ENCODE measurements at places on chromosomes 4 and X.

- DNase-seq, result no peak
Observed at GRCh38 chrX:123155327-123155726, 28.8 kb upstream of the GRIA3 start.

GRCh38 chrX:46333550-46333949, 211.7 kb downstream of the ZNF674 start:
- DNase-seq, result no peak

DNA sequence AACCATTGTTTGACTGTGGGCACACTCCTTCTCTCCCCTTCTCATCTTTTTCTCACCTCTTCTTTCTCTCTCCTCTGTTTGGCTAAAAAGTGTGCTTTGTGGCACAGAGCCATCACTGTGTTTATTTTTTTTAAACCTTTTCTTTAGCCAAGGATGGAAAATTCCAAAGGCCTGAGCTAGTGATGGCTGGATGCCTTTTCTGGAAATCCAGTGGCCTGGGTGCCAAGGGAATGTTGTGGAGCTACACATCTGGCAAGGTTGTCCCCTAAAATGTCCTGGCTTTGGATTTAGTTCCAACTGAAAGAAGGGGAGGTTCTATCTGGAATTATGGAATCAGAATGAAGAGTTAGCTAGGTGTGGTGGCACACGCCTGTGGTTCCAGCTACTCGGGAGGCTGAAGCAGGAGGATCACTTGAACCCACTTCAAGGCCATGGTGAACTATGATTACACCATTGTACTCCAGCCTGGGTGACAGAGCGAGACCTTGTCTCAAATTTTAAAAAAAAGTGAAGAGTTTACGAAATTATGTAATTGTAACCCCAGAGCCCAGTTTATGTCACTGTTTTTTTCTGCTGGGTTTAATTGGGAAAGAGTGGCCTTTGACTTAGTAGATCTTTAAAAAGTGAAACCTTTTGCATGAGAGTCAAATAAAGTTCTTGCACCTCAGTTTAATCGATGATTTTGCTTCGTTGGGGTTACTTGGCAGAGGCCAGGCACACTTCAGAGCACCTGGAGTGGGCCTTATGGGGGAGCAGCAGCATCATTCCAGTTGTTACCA, 17.7 kb downstream of the DOCK11 start:
- DNase-seq, result no peak

- no peak for DNase-seq
Observed at GRCh38 chrX:2635342-2635741, 55.8 kb upstream of the CD99 start.

GRCh38 chrX:120726294-120726693, 96.4 kb upstream of the C1GALT1C1 start:
- DNase-seq, result peak; percentile 77

- DNase-seq, result no peak
Observed at GRCh38 chr4:21013501-21013900, 313.2 kb downstream of the PACRGL start.

- DNase-seq, result no peak
Observed at GRCh38 chrX:75278991-75279390, 5.1 kb downstream of the UPRT start.

GRCh38 chr4:87555773-87556619, 26.8 kb upstream of the SPARCL1 start:
- DNase-seq, result no peak

Measured in NB4 (cell line).